ENCODE measurements at places on chromosomes 1 and 21. TPM values are rescaled to one million over a fixed set of nuclear protein-coding genes. Genes with fewer than 3 reads are reported as not detected.

GRCh38 chr1:84701376-84701775 is 11.1 kb upstream of the SSX2IP start:
- no peak for DNase-seq

DNA sequence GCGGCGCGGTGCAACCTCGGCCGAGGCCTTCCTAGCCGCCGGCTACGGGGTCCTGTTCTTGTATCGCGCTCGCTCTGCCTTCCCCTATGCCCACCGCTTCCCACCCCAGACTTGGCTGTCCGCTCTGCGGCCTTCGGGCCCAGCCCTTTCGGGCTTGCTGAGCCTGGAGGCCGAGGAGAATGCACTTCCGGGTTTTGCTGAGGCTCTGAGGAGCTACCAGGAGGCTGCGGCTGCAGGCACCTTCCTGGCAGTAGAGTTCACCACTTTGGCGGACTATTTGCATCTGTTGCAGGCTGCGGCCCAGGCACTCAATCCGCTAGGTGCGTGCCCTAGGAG is 379 bp downstream of the PPCS start:
- no peak for DNase-seq

Gene CFAP45
- total RNA-seq: 0.13 TPM

Gene TTC24
- not detected for total RNA-seq
